ENCODE measurements at places on chromosomes 4 and X. TPM values are rescaled to one million over a fixed set of nuclear protein-coding genes. Genes with fewer than 3 reads are reported as not detected.

The MAGEB17 gene
- not detected for total RNA-seq

DNA sequence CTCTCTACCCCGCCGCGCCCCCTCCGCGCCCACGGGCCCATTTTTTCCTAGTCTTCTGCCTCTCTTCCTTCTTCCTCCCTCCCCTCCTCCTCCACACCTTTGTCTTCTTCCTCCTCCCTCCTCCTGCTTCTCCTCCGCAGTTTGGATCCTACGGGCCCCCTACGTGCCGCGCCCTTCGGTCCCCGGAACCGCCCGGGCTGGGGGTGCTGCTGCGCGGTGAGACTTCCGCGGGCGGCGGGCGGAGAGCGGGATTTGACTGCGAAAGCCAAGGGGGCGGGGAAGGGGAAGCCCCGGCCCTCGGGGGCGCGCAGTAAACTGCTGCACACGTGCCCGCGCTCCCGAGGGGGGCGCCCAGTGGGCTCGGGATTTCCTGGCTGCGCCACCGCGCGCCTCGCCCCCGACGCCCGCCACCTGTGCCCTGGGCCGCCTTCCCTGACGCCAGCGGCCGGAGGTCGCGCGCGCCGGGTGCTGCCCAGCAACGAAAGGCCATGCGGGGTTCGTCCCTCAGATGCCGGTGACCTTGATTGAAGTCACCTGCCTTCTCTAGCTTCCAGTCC, 3.3 kb upstream of the NKX3-2 start:
- DNase-seq, result peak; percentile 88

- DNase-seq, result peak; percentile 26
Observed at GRCh38 chr4:7637139-7637538, 202.4 kb upstream of the PSAPL1 start.

GRCh38 chr4:82983444-82983843, 27.2 kb downstream of the LIN54 start:
- peak; percentile 26 for DNase-seq

GRCh38 chr4:146522869-146523205, 1.1 kb upstream of the SLC10A7 start:
- no peak for DNase-seq

DNA sequence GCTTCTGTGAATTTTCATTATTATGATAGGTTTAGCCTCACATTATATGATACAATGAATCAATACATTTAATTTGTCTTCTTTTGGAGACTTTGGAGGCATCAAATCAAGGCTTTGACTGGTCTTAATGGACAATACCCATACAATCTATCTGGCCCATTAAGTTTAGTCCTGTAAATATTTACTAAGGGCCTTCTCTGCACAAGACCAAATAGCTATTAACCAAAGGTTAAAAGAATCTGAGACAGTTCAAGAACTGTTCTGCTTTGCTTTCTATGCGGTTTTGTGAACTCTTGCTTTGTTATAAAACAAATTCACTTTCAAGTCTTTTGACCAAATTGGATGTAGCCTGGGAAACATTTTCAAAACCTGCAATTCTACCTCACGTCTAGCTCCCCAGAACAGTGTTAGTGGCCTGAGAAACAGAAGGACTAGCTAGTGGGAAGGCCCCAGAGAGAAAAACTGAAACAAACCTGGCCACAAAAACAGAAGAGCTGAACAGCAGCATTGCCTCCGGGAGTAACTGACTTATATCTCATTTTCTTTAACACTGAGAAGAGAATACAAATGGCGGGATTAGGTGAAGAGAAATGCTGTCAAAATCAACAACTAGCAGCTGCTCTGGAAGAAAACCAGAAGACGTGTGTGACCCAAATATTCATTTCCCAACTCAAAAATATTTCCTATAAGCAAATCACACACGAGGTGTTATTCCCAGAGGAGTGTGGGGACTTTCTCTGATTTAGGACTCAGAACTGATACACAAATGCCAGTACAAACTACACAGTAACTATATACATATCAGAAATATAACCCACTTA, 548 bp downstream of the TLR1 start:
- DNase-seq, result no peak

- DNase-seq, result no peak
Observed at GRCh38 chr4:48361012-48361400, 19.7 kb downstream of the SLAIN2 start.

DNA sequence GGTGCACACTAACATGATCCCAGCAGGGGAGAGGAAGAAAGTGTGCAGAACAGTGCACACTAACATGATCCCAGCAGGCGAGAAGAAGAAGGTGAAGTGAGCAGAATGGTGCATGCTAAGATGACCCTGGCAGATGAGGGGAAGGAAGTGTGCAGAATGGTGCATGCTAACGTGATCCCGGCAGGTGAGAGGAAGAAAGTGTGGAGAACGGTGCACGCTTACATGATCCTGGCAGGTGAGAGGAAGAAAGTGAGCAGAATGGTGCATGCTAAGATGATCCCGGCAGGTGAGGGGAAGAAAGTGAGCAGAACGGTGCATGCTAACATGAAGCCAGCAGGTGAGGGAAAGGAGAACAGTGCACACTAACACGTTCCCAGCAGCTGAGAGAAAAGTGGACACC, 83.7 kb downstream of the ACOX3 start:
- DNase-seq, result no peak

- peak; percentile 65 for DNase-seq
Observed at GRCh38 chr4:109701566-109702410, 1.5 kb downstream of the CASP6 start.
